ENCODE measurements at places on chromosomes 2 and 18.

DNA sequence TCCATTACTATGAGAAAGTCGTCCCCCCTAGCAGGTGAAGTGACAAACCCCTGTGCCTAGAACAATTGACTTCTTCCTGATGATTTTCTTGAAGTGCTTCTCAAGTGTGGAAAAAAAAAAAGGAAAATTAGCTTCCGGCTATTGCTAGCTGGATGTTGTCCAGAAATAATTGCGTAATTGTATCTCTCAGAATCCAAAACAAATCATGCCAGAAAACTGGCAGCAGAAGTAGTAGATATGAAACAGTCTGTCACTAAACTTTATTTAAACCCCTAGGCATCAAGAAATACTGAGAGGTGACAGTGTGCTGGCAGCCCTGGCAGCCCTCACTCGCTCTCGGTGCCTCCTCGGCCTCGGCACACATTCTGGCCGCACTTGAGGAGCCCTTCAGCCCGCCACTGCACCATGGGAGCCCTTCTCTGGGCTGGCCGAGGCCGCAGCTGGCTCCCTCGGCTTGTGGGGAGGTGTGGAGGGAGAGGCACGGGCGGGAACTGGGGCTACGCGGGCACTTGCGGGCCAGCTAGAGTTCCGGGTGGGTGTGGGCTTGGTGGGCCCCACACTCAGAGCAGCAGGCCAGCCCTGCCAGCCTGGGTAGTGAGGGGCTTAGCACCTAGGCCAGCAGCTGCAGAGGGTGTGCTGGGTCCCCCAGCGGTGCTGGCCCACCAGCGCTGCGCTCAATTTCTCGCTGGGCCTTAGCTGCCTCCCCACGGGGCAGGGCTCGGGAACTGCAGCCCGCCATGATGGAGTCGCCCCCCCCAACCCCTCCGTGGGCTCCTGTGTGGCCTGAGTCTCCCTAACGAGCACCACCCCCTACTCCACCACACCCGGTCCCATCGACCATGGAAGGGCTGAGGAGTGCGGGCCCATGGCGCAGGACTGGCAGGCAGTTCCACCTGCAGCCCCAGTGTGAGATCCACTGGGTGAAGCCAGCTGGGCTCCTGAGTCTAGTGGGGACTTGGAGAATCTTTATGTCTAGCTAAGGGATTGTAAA, 80.5 kb upstream of the ABCA12 start:
- DNase-seq: no peak

GRCh38 chr2:201551901-201552300, 91.4 kb downstream of the TMEM237 start:
- no peak for DNase-seq

DNA sequence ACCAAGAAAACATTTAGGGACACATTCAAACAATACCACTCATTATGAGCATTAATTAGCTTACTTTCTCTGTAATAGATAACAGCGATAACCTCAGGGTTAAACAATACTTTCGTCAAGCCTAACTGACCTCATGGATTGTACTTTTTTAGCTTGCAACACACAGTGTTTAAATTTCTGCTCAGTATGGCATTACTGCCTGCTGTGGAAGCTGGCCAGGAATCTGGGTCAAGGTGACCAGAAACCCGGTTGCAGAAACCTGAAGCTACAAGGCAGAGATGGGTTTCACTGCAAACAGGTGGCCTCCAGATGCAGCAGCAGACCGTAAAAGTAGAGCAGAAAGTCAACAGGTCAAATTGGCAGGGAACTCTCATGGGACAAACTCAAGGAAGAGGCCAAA, 123.8 kb upstream of the FHL2 start:
- DNase-seq: no peak

DNA sequence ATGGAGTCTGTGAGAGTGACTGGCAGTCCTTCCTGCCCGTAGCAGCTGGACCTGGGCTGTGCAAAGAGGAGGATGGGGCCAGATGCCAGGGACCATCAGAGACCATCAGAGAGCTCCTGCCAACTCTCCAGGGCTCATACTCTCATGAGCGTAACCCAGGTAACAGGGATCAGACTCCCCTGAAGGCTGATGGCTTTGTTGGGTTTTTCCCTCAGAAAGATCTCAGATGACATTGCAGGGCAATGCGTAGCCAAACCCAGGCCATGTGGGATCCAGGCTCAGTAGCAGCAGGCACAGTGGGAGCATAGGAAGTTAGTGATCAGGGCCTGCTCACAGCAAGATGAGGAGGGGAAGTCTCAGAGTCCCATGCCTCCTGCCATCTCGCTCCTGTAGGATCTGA, 218.0 kb downstream of the LOXHD1 start:
- DNase-seq: no peak

DNA sequence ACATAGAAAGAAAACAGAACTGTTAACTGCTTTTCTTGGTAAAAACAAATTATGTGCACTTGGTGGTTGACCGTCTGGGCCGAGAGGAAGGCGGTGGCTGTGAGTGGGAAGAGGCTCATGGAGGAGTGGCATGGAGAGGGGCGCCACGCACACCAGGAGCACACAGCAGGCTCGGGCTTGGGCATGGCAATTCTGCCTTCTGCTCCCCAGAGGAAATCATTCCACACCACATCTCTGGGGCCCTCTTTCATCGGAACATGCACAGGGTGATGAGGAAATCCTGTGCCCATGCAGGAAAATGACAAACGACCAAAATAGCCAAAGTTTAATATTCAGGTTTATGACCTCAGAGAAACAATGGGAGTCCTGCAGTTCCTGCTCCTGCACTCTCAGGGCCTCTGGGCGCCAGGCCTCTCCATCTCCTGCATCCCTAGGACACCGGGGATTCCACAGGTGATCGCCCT, 26.4 kb downstream of the WDFY1 start:
- DNase-seq: no peak

DNA sequence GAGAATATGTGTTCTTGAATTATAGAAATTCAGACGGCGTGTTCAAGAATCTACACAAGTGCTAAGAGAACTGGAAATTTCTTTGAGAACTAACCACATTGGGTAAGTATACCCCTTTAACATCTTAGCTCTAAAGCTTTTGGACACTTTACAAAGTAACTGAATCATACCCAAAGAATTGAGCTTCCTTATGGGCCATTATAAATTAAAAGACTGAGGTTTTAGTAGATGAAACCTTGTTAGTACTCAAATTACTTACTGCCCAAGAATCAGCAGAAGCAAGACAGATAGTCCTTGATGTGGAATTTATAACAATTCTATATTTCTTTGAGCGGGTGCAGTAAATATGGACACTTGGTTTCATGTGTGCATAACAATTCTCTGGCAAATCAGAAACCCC, 168.3 kb downstream of the PRPF40A start:
- DNase-seq: no peak

- no peak for DNase-seq
Measured at GRCh38 chr18:49731421-49731841, 81.9 kb downstream of the ACAA2 start.

GRCh38 chr2:29276151-29276550, 160.9 kb downstream of the CLIP4 start:
- no peak for DNase-seq

- no peak for DNase-seq
Measured at GRCh38 chr2:13240789-13241487, 524.2 kb downstream of the TRIB2 start.

All from posterior cingulate gyrus (tissue), 11 donors.